Spleen (tissue), 13 donors: ENCODE measurements at places on chromosomes 1 and 21.

DNA sequence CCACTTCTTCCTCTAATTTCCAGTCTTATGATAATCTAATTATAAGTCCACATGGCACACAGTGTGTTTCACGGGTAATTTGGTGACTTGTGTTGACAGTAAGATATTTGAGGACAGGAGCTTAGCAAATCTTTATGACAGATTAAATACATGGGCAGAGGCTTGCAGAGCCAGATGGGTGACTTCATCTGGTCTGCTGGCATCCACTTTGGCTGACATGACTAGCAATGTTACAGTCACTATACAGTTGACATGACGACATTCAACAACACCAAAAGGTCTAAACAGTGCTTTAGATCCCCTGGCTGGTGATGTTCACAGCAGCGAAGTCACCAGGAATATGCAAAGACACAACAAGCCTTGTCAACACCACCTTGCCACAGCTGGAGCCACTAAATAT lies 147.2 kb downstream of the ETS2 start:
- no peak for DNase-seq

- no peak for DNase-seq
Measured at GRCh38 chr1:17768651-17769241, 13.6 kb downstream of the ACTL8 start.

- no peak for DNase-seq
Measured at GRCh38 chr1:161351482-161351881, 16.2 kb downstream of the CFAP126 start.

DNA sequence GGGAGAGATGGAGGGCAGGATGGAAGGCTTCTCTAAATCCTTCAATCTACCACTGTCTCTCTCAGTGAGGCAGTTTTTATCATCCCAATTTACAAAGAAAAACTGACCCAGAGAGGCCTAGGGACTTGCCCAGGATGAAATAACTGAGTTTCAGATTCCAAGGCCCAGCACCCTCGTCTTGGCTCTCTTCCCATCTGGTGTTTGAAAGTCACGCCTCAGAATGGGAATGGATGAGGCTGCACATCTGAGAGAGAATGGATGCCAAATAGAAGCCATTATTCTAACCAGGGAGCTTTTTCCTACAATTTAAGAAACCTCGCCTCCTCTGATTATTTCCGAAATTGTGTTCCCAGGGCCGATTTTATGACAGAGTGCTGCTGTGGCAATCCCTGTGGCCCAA lies 10.6 kb upstream of the KCNN3 start:
- no peak for DNase-seq
